Fibroblast of skin of right biceps (primary cell): ENCODE measurements at places on chromosomes 3 and 15.

DNA sequence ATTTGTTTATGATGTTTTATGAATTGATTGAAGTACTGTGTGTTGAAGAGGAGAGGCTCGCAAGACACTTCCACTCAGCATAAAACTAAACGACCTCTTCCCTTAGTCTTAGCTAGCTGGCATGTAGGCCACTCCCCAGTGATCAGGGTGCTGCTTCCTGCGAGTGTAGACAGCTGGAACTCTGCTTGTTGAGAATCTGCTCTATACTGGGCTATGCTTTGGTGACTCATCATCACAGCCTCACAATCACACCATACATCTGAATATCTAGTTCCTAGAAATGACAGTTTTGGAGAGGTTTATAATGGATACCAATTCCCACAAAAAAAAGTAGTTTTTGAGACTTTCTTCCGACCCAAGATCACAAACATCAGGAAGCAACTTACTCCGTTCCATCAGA is 1.5 kb upstream of the SLC24A5 start:
- peak; percentile 10 for DNase-seq

DNA sequence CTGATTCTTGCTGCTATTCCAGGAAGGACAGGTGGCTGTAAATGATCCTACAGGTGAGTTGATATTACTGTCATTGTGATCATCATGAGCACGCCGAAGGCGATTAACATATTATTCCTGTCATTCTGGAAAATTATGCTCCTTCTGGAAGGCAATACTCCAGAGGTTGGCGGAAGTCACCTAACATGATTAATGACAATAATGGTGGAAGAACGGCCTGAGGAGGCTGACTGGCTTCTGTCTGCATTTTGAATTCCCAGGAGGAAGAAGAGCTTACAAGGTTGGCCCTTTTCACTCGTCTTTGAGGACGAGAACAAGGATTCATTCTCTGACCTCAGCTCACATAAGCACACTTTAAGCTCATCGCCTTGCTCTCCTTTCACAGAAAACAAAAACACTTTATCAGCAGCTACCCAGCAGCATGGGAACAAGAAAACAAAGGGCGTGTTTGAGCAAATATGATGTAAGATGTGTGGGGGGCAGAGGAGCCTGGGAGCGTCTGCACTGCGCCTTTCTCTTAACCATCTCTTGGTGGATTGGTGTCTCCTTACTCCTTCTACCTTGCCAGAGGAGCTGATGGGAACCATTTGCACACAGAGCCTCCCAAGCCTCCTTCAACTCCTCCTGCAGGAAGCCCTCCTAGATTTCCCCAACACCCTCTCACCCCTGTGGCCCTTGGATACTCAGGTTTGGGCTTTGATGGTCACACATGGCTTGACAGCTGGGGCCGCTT is 23.0 kb downstream of the ACSBG1 start:
- DNase-seq = no peak

DNA sequence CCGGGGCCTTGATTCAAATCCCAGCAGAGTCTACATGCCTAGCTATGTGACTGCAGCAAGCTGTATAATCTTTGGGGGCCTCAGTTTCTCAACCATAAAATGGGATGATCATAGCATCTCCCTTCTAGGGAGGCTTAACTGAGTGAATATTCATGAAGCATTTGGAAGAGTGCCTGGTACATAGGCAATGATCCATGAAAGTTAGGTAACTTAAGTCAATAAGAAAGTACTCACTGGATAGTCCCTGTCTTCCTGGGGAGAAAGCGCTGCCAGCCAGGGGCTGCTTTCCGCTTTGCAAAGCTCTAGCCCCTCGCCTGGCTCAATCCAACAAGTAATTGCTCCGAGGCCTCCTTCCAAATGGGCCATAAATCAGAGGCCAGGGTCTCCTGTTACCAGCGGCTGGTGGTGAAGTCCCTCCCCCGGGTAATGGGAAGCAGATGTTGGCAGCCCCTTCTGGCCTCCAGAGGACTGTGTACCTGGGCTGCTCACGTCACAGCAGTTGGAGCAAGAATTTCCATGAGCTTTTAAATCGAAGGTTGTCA is 521.9 kb upstream of the PROK2 start:
- peak; percentile 72 for DNase-seq

GRCh38 chr15:45314960-45315359 is 62.9 kb downstream of the SLC28A2 start:
- DNase-seq = peak; percentile 16

- DNase-seq = no peak
Observed at GRCh38 chr3:195164573-195165264, 106.2 kb downstream of the XXYLT1 start.
